ENCODE measurements at places on chromosomes 7 and 10.

- no peak for DNase-seq
Measured at GRCh38 chr7:14833707-14834106, 68.8 kb downstream of the DGKB start.

DNA sequence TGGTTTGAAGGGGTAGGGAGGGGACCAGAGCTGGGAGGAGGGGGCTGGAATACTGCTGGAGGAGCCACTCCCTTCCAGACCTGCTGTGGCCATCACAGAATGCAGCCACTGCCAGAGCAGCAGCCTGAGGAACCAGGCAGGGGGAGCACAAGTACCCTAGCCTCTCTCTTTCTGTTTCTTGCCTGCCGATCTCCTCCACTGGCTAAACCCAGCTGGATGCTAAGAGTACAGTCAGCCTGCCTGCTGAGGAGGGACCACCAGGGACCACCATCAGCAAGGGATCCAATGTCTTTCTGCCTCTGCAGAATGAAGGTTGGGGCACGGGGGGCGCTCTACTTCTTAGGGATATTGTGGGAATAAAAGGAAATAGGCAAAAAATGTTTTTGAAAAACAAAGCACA is 4.7 kb downstream of the BLVRA start:
- peak; percentile 33 for DNase-seq

DNA sequence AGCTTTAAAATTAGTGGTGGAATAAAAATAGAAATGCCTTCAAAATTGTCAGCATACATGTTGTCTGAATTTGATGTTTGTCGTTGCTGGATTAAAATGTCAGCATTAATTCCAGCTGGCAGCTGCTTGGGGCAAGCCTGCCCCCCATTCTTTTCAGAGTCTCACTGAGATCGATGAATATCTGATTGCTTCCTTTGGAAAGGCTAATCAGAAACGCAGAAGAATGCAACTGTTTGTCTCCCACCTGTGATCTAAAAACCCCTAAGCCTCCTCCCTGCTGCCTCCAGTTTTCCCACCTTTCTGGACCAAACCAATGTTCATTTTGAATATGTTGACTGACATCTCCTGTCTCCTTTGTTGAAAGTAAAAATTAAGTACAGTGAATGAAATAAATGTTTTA is 27.9 kb upstream of the BNIP3 start:
- DNase-seq, result no peak

DNA sequence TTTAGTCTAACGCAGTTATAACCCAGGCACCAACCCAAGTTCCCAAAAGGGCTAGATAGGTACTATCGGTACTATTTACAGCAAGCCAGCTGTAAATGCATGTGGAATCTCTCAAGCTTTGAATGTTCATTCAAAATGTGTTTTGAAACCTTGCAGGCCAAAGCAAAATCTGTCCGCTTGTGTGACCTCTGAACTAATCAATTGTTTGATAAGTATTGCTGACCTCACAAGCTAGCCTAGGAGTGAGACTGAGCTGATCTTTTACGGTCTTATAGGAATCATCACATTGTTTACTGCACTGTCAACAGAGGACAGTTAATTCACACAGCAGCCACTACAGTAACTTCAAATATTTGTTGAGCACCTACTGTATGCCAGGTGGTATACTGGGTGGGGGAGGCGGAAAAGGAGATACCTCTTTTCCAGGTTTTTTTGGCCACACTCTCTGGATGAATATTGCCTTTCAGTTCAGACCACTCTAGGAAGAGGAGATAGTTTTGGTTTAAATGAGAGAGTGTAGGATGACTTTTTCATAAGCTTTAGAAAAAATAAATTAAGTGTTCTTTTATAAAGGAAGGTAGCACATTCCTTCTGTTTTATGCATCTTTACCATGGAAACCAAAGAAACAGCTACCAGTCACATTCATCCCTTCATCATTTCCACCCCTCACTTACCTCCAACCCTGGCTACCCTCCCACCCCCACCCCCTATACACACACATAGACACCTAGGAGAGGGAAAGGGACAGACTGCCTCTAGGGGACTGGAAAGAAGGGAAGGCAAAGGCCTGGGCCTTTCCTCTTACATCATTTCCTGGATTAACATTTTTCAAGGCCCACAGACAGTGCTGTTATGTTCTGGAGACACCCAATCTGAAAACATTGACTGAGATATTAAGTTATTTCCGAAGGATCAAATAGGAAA is 2.4 kb downstream of the PAPSS2 start:
- DNase-seq, result no peak

GRCh38 chr7:147363101-147363500 is 1227.5 kb upstream of the C7orf33 start:
- DNase-seq, result no peak

All from WTC11 (cell line).